ENCODE measurements at places on chromosomes 16 and 17.

- no peak for DNase-seq
Measured at GRCh38 chr16:86555704-86556075, 655 bp upstream of the MTHFSD start.

- no peak for DNase-seq
Measured at GRCh38 chr17:41326173-41327145, 10.9 kb upstream of the KRTAP17-1 start.

GRCh38 chr17:82152556-82153294, 54.7 kb upstream of the FASN start:
- no peak for DNase-seq

DNA sequence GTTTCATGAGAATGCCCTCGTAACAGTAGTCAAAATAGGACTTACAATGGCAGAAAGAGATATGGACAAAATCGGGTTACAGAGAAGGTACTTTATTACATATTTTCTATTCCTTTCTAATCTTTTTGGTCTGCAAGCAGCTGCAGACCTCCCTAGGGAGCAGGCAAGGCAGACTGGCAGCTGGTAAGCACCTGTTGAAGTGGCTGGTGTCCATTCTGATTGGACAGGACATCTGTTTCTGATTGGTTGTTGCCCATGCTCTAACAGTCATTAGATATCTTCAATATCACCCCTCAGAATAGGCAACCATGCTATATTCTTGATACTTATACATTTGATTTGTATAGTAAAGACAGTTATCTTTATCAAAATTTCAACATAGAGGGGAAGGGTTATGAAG, 606.3 kb downstream of the KCNJ2 start:
- DNase-seq = no peak

- no peak for DNase-seq
Measured at GRCh38 chr17:62819511-62820221, 11.6 kb upstream of the MARCHF10 start.

DNA sequence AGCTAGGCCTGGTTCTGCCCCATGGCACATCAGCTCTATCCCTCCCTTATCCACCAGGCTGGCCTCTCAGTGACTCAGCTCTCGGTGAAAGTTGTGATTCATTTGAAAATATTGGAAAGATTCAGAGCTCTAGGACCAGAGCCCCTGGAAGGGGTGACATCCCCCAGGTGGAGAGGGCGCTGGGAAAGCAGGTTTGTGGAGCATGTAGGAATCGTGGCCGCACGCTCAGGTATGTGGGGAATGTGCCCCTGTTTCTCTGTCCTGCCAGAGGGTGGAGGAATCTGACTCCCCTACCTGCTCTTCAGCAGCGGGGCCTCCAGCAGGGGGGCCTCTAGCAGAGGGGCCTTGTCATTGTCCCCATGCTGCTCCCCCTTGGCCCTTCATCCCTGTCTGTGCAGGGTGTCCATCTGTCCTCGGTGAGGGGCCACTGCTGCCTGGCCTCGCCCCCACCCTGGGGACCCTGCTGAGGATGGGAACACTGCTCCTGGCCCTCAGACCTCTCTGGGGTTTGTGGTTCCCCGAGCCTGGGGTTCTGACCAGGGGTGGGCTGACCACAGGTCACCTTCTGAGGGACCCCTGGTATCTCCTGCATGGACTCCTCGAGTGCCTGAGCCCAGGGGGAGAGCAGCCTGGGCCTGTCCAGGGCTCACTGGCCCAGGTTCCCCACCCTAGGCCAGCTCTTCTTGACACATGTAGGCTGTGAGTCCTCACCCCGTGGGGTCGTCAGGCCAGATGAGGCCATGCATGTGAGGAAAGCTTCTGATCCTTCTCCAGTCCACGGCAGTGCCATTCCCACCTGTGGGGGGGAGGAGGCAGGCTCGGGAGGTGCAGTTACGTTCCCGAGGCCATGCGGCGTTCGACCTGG, 47.5 kb downstream of the NT5M start:
- DNase-seq = no peak

GRCh38 chr16:79639576-79640311, 39.2 kb upstream of the MAF start:
- no peak for DNase-seq

DNA sequence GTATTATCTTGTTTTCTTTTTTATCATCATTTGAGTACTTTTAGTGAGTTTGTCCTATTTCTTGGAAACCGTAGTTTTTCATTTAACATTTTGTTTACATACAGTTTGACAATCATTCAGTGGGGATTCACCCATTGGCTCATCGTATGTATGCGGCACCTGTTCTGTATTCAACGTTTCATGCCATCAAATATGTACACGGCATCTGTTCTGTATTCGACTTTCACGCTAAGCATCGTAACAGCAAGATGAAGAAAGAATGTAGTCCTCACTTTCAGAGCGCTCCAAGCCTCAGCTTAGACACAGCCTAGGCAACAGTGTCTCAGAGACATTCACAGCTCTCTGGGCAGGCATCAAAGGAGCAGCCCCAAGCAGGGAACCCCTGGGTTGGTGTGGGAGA, 177.2 kb upstream of the CHMP6 start:
- no peak for DNase-seq

DNA sequence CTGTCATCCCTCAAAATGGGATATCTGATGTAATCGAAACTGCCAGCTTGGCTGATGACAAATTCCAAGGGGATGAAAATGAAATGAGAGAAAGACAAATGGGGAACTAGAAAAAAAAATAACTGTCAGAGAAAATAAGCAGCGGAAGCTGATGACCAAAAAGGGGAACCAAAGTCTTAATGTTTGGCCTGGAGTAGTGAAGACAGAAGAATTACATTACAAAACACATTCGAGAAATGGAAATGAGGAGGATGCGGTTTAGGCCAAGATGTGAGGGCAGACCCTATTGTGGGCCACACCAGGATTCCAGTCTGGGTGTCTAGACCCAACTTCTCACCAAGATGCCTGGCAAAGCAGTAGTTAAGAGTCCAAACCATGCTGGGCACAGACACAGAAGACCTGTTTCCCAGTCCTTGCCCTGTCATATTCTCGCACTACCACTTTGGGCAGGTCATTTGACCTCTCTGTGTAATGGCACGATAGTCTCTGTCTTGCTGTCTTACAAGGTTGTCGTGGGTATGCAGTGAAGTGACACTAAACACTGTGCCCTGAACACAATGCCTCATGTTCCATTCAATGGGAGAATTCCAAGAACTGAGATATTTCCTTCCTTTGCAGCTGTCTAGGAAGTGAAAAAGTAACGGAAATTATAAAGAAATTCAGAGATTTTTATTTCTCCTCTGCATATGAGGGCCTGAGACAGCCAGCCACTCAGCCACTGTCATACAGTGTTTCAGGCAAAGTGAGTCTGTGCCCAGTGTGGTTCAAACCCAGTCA, 12.3 kb upstream of the CCL2 start:
- no peak for DNase-seq

DNA sequence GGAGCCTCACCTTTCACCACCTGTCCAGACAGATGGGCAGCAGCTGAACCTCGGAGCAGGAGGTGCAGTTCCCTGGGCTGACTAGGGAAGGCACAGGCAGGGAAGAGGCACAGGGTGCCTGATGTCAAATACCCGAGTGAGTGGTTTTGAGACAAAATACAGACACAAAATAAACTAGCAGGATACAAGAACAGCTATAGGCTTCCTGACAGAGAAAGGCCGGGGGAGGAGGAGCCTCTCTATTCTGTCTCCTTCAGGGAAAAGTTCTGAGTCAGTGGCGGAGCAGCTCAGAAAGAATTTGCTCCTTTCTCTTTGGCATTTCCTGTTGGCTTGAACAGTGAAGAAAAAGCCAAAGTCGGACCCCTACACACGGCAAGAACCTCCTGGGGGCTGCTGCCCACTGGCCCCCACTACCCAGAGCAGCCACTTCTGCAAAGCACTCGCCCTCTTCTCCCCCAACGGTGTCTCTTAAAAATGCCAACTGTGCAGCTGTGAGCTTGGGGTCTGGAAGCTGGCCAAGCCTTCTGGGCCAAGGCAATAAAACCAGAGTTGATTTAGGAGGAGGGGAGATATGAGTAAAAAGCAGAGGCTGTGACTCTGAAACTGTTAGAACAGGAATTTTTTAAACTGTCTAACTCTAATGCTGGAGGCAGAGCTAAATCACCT, 14.4 kb upstream of the FAAP100 start:
- no peak for DNase-seq

DNA sequence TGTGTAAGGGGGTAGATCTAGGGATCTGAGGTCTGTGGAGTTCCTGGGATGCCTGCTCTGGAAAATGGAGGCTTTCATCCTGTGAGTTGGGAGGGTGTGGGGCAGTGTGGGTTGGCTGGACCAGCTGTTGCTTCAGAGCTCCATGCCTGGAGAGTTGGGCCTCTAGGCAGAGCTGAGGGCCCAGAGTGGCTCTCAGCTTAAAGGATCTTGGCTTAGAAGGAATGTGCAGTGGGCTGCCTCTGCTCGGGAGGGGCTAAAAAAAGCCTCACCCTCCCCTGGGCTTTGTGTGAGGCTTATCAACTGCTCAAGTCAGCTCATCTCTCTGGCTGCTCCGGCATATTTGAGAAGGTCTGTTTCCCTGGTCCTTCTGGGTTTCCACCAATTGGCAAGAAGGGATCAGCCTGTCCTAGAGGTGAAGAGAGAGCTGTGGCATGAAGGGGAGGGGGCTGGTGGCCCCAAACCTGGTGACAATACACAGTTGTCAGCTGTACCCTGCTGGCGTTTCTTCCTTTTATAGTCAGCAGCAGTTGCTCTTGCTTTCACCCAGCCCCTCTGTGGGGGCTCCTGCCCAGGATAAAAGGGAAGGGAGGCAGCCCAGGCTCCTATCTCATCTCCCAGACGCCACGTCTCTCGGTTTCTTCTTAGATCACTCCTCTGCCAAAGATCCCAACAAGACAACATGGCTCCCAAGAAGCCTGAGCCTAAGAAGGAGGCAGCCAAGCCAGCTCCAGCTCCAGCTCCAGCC, at the start of gene MYL4:
MYL4 (plus strand) TSS at position 605 of the 745 bp plus-strand sequence; CDS start at position 680, 75 bp downstream.
- DNase-seq = no peak

DNA sequence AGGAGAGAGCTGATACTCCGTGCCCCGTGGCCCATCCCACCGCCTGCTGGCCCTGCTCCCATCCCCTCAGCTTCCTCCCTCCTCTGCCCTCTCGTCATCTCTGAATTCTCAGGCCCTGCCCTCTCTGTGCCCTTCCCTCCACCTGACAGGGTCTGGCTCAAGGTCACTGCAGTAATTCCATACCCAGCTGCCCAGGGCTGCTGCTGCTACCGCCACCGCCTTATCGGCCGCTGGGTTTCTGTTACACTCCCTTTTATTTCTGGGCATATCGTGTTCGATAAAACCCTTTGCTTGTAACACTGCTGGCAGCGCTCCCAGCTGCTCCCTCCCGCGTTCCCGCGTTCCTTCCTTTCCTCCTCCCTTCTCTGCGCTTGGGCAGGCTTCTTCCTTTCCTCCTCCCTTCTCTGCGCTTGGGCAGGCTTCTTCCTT, 1.2 kb downstream of the EPN3 start:
- no peak for DNase-seq

DNA sequence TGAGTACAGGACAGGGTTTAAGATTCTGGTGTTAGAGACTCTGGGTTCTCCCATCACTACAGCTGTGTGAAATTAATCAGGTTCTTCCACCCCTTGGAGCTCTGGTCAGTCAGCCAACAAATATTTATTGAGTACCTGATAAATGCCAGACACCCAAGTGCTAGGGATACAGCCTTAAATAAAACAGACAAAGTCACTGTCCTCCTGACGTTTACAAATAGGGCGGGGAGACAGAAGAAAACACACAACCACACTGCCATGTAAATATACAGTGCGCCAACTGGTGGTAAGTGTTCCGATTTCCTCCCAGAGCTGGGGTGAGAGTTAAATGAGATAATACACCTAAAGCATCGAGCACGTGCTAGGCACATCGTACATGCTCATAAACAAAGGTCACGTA, 121.0 kb downstream of the COPRS start:
- no peak for DNase-seq

- DNase-seq = no peak
Measured at GRCh38 chr16:24810951-24811843, 34.6 kb upstream of the SLC5A11 start.

GRCh38 chr16:48102083-48103008, 53.4 kb downstream of the ABCC12 start:
- DNase-seq = no peak

DNA sequence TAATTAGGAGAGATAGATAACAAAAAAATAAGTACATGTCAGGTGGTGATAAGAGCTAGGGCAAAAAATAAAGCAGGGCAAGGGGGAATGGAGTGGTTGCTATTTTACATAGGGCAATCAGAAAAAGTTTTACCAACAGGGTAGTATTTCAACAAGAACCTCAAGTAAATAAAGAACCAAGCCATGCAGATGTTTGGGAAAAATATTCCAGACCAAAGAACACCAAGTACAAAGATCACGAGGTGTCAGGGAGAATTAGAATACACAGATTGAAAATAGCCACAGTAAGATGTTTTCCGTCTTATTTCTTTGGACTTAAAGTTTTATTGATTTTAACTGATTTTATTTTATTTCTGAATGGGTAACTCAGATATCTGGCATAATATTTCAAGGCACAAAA, 11.1 kb downstream of the SYNRG start:
- DNase-seq = no peak

DNA sequence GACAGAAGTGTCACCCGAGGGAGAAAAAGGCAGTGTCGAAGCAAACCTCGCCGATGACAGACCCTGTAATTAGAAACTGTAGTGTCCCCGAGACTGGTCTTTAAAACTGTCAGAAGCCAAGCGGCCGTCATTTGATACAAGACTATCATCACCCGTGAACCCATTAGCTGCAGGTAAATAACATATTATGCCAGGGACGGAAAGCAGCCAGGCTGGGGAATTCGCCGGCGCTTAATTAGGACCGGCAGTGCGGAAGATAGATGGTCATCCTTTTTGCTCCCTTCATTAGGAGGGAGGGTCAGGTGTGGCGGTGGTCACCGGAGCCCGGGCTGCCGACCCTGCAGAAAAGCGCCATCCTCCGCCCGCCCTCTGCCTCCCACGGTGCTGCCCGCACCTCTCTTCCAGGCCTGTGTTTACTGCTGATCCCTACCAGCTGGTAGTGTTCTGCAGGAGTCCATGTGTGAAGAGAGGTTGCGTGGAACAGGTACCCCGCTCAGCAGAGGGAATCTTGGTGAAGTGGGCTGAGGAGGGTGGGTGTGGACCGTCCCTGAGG, 109.4 kb upstream of the GSE1 start:
- DNase-seq = no peak

- no peak for DNase-seq
Measured at GRCh38 chr16:48817032-48817431, 207.1 kb upstream of the N4BP1 start.

DNA sequence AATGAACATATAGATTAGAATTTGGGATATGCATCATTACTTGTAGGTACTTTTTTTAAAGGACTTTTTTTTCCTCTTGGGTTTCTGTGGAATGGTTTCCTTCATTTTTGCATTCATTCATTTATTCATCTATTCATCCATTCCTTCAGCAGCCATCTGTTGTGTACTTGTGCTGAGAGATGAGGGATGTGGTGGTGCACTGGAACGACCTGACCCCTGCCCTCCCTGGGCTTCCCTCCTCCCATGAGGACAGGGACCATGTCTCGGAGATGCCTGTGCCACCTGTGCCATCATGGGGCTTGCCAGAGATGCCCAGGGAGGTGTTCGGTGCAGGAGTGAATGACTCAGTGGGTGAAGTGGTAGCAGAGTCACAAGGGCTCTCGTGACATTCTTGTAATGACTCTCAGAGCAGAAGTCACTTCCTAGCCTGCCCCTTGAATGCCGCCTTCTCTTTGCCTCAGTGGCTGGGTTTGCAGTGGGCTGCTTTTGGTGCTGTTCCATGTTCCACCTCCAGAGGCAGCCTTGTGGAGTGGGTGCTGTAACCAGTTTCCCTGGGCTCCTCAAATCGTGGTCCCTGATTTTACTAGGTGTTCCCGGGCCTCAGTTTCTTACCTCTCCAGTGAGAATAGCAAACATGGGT, 43.9 kb downstream of the CLEC16A start:
- DNase-seq = peak; percentile 17

- no peak for DNase-seq
Measured at GRCh38 chr17:43660816-43661493, 767 bp downstream of the MEOX1 start.
